ENCODE measurements at places on chromosomes 2 and 18.

DNA sequence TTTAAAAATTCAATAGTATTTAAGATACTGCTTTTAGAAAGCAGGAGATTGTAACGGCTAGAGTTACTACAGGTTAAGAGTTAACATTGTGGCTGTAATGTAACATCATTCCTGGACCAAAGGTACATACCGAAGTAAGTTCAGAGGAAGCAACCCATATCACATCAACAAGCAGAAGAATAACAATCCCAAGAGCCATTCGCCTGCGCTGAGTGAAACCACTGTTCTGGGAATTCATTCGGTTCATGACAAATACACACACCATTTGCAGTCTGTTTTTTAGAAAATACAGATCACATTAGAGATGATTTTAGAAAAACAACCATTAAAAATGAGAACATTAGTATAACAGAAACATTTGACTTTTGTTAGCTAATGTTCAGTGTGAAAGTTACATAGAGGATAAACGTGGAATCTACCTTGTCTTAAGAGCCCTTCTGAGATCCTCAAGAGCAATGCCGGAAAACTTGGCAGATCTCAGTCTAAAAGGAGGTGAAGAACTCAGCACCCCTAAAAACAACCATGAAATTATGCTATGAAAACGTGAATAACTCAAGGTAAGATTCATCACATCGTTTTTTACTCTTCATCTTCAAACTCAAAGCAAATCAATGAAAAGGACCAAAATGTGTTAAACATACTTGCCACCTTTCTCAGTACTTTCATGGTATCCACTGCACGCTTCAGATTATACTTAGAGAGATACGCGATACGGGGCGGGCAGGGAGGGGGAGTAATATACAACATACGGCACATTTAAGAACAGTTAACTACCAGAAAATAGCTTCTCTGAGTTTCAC, 1.2 kb downstream of the SLC35F5 start:
- no peak for DNase-seq

DNA sequence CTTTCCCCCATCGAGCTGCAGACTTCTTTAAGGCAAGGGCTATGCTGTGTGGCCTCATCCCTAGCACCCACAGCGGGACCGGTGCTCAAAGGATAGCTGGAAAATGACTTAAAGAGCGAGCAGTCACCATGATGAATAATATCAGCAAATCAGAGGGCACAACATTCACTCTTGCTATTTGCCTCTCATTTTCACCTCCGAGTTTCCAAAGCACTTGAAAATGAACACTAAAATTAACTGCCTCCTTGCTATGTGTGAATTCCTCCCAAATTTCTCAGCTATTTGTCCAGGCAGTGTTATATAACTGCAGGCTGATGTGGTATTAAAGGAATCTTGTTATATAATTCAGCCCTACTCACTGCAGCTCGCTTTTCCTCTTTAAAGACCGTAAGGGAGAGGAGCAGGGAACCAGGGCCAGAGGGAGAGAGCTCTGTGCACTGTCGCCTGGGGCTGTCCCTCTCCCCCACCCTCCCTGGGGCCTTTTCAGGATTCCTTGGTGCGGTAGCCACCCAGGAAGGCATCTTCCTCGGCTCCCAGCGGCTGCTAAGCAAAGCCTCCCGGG, 1.4 kb downstream of the CYS1 start:
- DNase-seq, result no peak

DNA sequence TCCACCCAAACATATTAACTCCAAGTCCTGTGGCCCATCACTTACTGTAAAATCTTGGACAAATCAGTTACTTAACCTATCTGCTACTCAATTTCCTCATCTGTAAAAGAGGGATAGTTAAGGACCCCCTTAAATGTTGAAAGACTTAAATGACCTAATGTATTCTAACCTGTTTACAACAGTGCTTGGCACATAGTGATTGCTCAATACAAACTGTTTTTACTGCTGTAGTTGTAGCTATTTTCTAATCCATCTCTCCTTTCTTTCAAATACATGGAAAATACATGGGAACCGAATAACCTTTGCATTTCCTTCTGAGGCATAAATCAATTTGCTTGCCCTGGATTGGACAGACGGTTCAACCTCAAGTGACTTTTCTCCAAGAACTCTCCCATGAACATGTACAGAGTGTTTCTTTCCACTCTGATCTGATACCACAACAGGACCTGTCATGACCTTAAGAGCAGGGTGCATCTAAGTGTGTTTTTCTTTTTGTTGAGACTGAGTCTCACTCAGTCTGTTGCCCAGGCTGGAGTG, 2.7 kb downstream of the LNPK start:
- no peak for DNase-seq

- DNase-seq, result no peak
Observed at GRCh38 chr2:162174746-162175145, 22.7 kb upstream of the GCG start.

GRCh38 chr2:182506606-182507005, 79.8 kb upstream of the PDE1A start:
- DNase-seq, result no peak

- no peak for DNase-seq
Observed at GRCh38 chr2:19525313-19525712, 166.9 kb upstream of the OSR1 start.

- DNase-seq, result no peak
Observed at GRCh38 chr18:51621113-51621863, 423.8 kb upstream of the MEX3C start.

GRCh38 chr2:105797298-105797819, 52.6 kb downstream of the NCK2 start:
- no peak for DNase-seq

- no peak for DNase-seq
Observed at GRCh38 chr2:120929829-120930228, 194.2 kb downstream of the GLI2 start.

GRCh38 chr18:32081881-32082280, 9.8 kb upstream of the RNF138 start:
- DNase-seq, result no peak

DNA sequence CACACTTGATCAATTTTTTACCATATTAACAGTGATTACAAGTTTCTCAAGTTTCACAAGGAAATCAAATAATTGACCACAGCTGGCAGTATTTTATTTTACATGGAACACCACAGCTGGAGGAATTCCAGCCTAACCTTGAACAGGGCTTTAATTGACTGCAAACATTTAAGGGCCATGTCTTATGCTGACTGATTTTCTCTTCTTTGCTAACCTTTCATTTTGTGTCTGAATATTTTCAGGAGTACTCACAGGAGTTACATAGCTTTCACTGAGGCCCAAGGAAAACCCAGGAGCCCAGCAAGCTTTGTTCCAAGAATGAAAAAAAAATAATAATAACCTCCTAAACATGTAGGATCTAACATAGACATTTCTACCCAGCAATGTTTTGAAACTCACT, 49.6 kb downstream of the FRZB start:
- no peak for DNase-seq

DNA sequence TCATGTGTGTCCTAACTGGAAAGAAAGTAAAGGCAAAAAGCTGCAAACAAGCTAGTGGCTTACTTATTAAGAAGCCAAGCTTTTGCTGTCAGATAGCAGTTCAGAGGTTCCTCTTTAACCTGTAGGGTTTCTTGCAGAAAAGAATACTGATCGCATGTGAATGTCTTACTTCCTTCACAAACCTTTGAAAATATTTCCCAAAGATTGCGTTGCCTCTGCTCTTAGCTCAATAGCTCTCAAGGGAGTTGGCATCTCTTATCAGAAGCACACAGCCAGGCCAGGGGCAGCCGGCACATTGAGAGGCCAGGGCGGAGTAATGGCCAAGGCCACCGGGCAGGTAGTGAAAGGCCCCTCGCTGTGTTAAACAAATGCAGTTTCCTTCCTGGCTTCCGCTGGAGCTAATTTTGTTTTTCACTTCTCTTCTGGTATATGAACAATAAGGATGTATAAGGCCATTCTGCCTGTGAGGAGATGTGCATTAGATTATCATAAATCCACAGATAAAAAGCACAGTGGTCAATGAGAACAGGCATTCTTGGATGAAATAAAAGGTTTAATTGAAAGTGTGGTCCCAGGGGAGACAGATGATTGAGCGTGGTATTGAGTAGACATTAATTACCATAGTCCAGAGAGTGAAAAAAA, 542.4 kb upstream of the NRP2 start:
- no peak for DNase-seq

GRCh38 chr2:169265591-169265990, 96.7 kb downstream of the LRP2 start:
- no peak for DNase-seq

GRCh38 chr2:231258701-231259100, 60.3 kb downstream of the ARMC9 start:
- DNase-seq, result no peak

GRCh38 chr18:44799907-44800421, 119.3 kb downstream of the SETBP1 start:
- no peak for DNase-seq

DNA sequence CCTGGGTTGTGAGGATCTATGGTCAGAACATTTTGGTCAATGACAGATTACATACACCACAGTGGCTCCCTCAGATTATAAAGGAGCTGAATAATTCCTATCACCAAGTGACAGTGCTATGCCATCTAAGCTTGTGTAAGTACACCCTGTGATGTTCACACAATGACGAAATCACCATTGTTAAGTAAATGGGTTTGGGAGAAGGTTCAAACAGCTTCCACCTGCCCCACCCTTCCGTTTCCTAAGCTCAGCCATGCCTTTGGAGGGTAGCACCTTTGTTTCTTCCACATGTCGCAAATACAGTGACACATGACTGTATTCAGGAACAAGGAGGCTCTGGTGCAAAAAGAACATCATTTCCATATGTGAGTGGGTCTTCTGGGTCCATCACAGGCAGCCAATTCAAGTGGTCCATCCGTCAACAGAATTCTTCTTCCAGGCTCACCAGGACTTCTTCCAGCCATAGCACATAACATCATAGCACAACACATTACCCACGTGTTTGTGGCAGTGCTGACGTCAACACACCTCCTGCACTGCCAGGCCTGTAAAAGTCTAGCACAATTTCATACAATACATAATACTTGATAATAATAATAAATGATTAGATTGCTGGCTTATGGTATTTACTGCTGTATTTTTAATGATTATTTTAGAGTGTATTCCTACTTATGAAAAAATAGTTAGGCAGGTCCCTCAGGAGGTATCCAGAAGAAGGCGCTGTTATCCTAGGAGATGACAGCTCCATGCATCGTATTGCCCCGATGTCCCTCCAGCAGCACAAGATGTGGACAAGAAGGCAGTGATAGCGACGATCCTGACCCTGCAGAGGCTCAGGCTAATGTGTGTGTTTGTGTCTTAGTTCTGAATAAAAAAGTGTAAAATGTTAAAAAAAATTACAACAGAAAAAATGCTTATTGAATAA, 264.8 kb downstream of the ANAPC1 start:
- DNase-seq, result no peak

DNA sequence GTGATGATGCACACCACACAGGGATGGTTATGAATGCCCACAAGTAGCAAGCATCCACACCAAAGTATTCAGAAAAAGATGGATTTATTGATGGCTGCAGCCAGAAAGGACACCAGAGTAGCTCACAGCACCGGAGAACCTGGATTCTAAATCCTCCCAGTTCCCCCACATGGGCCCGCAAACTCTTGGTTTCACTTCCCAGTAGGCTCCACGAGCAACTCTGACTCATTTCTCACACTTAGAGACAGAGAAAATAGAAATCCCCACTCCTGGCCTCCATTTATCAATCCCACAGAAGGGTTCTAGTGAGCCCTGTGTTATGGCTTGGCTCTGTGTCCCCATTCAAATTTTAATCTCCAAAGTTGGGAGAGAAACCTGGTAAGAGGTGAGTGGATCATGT, 426.7 kb upstream of the MYT1L start:
- no peak for DNase-seq

GRCh38 chr2:62408241-62408677, 97.7 kb downstream of the TMEM17 start:
- no peak for DNase-seq

- no peak for DNase-seq
Observed at GRCh38 chr2:24342110-24342910, 18.0 kb downstream of the ITSN2 start.

DNA sequence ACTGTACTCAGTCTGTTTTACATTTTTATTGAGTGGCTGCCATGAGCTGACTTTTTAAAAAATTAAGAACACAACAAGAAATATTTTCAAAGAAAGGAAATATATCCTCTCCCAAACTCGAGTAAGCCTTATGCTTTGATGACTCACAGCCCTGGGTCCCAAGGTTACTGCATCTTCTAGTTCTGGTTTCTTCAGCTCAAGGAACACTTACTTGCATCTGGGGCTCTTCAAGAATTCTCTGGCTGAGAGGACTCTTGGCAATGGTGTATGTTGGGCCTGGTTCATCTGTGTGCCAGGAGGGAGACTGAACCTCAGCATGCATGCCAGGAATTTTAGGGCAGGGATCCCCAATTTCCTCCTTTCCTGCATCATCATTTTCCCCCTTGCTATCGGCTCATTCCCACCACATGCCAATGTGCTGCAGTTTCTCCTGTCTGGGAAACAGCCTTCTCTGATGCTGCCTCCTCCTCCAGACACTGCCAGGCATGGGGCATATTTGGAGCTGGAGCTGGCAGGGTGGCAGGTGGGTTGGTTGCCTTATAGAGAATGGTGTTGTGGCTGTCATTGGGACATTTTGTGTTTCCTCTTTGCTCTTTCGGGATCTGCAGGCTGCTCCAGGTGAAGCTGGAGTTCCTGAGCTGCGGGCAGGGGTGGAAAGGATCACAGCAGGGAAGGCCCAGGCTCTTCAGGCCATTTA, 192.2 kb upstream of the HS6ST1 start:
- DNase-seq, result no peak

DNA sequence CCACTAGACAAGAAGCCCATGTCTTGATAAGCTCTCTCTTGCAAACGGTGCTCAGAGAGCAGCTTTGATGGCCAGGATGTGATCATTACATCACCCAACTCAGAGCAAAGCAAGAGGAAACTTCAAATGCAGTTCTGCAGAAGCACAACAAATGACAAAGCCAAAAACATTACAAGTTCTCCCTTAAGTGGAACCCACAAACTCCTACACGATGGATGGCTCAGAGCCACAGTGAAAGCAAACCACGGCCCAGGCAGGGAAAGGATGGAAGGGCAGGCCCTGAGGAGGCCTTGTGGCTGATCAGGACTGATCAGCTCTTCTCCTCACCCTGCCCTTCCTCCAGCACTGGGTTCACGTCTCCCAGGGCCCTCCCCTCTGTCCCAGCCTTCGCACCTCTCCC, 326.4 kb downstream of the EIPR1 start:
- DNase-seq, result no peak

GRCh38 chr18:31723990-31724711, 36.5 kb downstream of the SLC25A52 start:
- no peak for DNase-seq

GRCh38 chr2:112683550-112684414, 37.0 kb upstream of the NT5DC4 start:
- no peak for DNase-seq

DNA sequence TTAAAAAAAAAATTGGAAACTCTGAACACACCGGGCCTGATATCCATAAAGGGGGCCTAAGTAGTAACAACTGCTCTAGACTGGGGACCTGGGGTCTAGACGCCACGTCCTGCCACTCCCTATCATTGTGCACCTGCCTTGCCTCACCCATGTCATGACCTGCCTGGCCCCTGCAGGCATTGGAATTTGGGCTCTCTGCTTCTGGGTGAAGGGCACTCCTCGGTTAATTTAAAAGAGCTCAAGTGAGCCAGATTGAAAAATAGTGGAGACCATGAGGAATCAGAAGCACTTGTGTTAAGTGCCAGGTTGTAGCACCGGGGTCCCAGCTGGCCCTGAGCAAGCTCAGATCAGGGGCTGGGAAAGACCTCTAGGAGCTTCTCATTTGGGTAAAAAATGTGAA, 48.1 kb downstream of the SLC4A1AP start:
- no peak for DNase-seq
